ENCODE measurements at places on chromosomes 6 and 20.

DNA sequence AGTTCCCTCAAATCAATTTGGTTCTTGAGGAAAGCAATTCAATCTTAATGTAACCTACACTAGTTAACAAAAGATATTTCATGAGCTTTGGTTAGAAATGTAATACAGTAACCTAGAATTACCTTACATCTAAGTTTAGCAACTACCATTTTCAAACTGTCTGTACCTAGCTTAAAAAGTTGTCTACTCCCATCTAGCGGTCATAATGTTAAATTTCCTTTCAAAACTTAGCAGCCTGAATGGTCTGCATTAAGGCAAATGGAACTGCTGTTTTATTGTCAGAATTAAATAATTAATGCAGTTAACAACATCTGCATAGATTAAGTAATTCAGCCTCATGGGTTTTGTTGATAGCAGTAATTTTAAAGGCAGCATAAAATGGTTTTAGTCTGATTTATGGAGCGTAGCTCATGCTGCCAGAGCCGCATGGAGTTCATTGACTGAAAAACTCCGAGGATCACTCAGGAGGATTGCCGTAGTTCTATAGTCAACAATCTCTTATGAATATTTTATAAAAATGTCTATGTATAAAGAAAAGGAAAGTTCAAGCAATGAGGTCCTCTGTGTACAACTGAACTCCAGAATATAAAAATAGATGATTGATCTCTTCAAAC lies 485.4 kb upstream of the MANEA start:
- peak; percentile 72 for DNase-seq

DNA sequence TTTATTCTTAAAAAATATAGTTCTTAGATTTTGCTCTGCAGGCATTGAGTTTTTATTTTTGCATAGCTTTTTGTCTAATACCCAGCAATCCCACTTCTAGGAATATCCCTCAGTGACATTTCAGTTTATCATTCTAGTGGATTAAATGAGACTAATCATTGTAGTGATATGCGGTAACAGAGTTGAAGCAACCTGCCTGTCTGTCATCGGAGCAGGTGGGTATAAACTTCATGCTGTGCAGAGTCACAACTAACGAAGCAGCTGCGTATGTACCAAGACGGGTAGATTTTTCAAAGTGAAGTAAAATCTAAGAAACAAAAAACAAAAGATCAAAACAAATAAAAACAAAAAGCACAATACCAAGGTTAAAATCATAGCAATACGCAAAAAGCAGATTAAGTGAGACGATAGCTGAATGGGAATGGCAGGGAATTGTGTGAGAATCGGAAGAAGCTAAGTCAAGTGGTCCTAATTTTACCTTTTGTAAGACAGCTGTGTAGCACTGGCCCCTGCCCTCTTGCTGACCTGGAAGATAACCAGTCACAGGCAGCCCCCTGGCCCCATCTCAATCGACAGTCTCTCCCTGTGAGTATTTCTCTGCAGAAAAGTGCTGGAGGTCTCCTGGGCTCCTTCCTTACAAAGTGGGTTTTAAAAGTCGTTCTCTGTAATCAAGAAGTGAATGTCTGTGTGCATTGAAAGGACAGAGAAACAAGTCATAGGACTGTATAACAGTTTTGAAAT lies 169.2 kb downstream of the OR2B2 start:
- DNase-seq, result no peak

DNA sequence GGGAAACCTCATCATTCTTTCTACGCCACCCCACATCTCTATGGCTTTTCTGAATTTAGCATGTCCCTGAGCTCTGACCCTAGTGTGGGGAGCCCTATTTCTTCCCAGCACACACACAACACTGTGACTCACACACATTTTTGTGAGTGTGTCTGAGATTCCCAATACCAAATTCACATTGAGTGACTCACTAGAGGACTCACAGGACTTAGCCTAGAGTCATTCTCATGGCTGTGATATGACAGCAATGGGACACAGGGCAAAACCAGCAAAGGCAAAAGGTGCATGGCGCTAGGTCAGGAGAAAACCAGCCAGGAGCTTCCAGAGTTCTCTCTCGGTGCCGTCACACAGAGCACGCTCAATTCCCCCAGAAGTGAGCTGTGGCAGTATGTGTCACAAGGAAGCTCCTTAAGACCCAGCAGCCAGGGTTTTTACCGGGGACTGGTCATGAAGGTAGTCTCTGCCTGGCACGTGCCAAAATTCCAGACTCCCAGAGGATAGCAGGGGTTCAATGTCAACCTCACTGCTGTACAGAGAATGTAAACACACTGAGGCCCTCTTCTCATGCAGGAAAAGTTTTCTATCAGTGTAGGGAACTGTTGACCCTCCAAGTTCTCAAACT lies 6.2 kb downstream of the CSTL1 start:
- no peak for DNase-seq

GRCh38 chr20:40883097-40883496 lies 145.5 kb upstream of the TOP1 start:
- DNase-seq, result no peak

GRCh38 chr6:2739335-2739734 lies 11.4 kb downstream of the MYLK4 start:
- no peak for DNase-seq

GRCh38 chr6:170143401-170144150 lies 147.3 kb downstream of the DLL1 start:
- DNase-seq, result no peak

GRCh38 chr6:156776840-156777576 lies at the start of gene ARID1B:
ARID1B (plus strand) TSS chr6:156777378; CDS start chr6:156777681, 303 bp downstream.
- peak; percentile 90 for DNase-seq

DNA sequence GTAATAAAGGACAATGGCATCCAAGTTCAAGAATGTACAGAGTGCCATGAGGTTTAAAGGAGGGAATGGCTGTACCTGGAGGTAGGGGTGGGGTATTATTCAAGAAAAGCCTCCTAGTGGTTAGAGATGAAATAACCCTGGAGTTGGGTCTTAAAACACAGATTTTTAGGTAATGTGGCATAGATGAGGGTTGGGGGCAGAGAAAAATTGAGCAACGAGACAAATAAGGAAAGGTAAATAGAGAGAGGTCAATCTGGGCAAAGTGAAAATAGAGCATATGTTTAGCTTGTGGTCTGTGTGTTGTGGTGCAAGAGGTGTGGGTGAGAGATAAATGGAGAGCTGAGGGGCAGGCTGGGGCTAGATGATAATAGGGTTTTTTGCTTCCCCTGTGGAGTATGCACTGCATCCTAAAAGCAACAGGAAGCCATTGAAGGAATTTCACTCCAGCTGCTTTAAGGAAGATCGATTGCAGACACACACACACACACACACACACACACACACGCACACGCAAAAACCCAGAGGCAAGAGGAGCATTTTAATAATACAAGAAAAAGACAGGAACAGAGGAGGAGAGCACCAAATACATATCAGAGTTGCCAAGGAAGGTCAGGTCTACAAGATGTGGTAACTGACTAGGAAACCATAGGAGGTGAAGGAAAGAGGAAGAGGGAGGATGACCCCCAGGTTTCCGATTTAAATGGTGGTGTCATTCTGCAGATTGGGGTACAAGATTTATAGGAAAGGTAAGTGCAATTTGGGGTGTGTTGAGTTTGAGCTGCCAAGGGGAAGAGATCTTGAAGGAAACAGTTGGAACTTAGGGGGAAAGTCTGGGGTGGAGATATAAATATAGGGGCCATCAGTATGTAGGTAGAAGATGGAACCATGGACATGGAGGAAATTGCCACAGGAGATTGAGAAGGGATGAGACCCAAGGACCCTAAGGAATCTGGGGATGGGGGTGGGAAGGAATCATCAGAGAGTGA lies 31.3 kb upstream of the ADGRF1 start:
- DNase-seq, result no peak

- no peak for DNase-seq
Measured at GRCh38 chr6:147750413-147750812, 241.9 kb downstream of the SAMD5 start.

GRCh38 chr20:13870170-13870748 lies 85.4 kb downstream of the NDUFAF5 start:
- no peak for DNase-seq

- DNase-seq, result no peak
Measured at GRCh38 chr6:22457996-22458395, 111.4 kb upstream of the HDGFL1 start.

DNA sequence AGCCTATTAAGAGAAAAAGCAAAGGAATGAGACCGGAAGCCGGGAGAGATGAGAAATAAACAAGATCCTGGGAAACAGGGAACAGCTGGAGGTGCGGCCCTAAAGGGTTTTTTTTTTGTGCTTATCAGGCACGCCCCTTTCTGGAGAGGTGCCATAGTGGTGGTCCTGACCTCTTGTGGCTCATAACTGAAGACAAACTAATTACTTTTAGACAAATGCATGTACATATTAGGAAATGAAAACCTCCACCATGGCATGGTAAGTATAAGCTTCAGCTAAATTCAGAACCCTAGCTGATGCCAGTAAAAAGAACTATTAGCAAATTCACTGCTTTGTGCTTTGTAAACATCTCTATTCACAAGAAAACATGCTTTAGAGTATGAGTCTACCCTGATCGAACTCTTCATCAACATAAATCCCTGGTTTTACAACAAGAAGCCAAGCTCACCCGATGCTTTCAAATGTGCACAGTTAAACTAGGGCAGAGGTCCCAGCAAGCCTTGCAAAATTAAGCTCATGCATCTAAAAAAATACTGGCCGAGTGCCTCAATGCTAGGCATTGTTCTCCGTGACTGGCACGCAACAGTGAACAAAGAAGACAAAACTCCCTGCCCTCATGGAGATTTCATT lies 96.4 kb upstream of the MRPS10 start:
- DNase-seq, result no peak

DNA sequence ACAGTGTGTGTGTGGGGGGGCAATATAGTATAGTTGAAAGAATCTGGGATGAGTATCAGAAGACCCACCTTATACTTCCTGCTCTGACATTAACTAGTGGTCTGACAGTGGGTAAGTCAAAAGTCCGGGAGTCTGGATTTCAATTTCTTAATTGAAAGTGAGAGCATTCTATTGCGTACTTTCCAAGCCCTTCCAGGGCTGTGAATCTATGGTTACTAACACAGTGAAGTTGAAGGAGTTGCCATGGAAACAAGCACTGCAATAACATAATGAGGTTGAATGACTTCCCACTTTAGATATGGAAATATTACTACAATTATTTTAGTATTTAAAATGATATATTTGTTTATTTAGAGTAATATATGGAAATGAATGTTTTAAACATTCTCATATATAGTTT lies 80.2 kb downstream of the MLIP start:
- peak; percentile 15 for DNase-seq

DNA sequence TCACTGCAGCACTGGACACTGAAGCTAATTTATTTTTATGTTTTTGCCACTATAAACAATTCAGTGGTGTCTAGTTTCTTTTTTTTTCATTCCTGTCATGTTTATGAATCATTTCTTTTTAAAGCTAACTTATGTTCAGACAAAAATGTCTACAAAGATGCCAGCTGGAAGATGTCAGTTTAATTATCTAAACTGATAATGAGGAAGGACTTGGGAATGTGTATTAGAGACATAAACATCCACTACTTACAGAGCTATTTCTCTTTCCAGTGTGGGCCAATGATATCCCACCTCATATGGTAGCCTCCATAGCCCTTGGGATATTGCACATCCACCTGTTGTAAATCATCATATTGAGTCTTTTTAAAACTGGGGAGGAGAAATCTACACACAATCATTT lies 132.1 kb upstream of the FAM184A start:
- no peak for DNase-seq

DNA sequence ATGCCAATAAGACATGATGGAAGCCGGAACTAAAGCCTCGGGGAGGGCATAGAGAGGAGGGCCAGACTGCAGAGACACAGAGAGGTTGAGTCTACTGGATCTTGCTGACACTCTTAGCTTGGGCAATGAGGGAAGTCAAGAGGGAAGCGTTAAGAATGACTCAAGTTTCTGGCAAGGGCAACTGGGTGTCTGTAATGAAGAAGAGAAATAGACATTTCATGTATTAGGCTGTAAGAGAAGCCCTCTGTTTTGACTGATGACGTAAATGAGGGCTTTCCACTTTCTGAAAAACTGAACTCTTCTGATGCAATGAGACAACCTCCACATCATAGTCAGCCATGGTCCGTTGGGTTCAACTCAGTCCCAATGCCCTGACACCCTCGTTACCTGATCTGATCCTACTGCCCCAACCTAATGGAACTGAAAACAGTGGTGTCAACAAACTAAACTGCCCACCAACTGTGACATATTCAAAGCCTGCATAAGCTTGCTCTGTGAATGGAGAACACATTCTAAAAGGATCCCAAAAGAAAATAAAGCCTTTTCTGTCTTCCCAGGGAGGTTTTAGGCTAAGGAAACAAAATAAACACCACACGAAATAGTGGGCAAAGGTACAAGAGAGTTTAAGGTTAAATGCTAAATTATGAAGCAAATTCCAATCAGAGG lies 45.8 kb upstream of the PNRC1 start:
- no peak for DNase-seq

DNA sequence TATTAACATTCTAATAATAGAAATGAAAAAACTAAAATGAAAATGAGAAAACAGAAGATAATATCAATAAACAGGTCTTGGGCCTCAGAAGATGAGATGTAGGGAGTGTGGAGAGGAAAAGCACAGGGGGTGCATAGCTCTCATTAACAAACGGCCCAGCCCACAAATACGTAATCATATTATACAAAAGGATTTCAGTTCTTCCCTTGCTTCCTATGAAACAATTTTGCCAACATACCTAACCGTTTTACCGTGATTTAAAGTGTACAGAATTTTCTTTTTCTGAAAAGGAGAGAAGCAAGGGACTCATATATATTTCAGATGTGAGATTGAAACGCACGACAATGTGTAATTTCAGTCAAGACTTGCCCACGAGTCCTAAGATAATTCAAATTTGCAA lies 136.0 kb downstream of the HFE start:
- peak; percentile 58 for DNase-seq

DNA sequence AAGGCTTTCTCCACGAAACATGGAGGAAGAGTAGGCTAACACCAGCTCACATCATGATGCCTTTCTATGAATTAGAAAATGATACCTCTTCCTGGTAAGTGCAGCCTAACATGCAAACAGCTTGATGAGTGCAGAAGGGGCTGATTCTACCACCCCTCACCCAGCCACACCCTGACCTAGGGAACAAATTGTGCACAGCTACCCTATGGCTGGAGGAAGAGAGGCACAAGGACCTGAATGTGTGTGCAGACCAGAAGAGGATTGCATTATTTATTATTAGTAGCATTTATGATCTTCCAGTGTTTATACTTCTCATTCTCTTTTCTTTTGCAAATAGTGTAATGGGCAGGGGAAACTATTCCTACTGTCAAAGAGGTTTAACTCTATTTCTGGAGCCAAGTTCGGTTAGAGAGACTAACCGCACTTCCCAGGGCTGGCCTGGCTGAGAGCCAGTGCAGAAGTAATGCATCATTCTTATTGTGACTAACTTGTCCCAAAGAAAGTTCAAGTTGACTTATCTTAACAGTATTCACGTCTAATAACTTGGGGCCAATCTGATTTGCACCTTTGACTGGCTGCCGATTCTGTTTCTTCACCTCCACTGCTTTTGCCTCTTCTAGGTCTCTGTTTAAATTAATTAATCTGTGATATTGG lies 237.5 kb downstream of the CD83 start:
- DNase-seq, result no peak
